NCI-H1417 treated with DMSO at 0.1 percent for 48 hours (cell line): ENCODE measurements at places on chromosomes 3 and 15.
A peak's percentile ranks its signal among the peaks of the same experiment; 100 is the strongest.

- DNase-seq = no peak
These were observed 106.1 kb upstream of the HES1 start for GRCh38 chr3:194029846-194030245.

DNA sequence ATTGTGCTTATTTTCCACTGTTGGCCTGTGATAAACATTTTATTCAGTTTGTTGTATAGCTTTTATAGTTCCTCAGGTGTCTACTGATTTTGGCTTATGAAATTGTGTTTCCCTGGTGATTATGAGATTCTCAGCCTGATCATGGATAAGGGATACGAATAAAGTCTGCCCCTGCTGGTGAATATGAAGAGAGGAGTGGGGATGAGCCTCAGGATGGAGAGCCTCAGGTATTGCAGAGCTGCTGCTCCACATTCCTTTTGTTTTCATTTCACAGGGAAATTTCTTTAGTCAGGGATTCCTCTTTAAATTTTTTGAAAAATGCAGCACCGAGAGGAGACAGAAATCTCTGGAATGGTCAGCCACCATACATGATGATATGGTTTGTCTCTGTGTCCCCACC is 14.7 kb upstream of the RAB6B start:
- no peak for DNase-seq

- no peak for DNase-seq
These were observed 4.8 kb downstream of the C3orf52 start for GRCh38 chr3:112090887-112091586.

DNA sequence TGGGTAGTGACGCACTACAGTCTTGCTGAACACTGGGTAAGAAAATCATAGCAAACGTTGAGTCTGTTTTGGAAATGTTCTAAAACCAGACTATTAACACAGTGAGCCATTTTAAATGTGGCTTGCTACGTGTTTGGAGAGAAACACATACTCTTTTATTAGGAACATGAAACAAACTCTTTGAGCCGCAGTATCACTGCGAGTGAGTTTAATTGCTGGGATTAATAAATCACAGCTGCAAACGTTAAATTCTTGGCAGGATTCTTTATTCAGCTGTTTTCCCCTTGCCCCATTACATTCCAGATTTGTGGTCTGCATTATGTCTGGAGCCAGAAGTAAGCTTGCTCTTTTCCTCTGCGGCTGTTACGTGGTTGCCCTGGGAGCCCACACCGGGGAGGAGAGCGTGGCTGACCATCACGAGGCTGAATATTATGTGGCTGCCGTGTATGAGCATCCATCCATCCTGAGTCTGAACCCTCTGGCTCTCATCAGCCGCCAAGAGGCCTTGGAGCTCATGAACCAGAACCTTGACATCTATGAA is 33.6 kb downstream of the BTD start:
- DNase-seq = no peak

DNA sequence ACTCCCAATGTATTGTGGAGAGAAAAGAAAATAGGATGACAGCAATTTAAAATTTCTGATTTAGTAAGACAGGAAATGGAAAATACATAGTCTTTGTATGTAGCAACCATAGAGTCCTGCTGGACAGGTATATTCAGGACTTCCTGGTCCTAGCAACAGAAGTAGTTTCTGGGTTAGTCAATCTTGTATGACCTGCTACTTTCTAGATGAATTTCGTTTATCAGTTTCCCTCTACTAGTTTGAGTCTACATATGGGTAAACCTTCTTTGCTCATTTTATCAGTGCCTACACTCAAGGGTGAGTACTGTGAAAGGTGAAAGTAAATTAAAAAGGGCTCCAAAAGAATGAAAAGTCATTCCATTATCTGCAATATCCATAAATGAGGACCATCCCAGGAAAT is 309.8 kb downstream of the UNC13C start:
- DNase-seq = no peak

DNA sequence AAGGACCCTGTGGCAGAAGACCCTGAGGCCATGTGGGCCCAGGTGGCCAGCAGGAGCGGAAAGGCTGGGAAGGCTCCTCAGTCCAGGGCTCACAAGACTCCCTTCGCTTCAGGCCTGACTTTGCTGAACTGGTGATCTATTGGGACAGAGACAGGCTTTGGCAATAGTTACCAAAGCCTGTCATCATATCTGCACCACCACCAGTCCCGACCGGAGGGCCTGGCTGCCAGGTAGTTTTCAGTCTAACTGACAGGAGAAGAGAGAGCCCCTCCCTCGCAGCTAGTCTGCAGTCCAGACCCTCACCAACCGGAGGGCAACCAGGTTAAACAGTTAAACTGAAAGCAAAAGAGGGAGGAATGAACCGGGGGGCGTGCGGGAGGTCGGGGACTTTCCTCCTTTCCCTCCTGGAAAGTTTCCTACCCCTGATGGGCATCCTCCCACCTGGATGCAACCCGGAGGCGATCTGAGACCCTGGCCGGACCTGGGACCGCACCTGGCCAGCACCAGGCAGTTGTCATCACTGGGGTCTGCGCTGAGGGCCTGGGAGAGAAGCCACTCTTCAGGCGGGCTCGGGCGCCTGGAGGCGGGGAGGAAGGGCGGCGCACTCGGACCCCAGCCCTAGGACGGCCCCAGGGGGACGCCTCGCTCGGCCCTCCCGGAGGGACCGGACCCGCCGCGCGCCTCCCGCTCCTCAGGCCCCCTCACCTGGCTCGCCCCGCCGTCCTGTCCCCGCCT is 435 bp downstream of the RAB27A start:
- no peak for DNase-seq

- DNase-seq = no peak
These were observed 107.8 kb upstream of the BOC start for GRCh38 chr3:113103588-113103987.

- DNase-seq = no peak
These were observed 243.4 kb upstream of the TBC1D5 start for GRCh38 chr3:17985658-17986347.

- DNase-seq = no peak
These were observed 586 bp downstream of the TM4SF1 start for GRCh38 chr3:149376718-149377407.

DNA sequence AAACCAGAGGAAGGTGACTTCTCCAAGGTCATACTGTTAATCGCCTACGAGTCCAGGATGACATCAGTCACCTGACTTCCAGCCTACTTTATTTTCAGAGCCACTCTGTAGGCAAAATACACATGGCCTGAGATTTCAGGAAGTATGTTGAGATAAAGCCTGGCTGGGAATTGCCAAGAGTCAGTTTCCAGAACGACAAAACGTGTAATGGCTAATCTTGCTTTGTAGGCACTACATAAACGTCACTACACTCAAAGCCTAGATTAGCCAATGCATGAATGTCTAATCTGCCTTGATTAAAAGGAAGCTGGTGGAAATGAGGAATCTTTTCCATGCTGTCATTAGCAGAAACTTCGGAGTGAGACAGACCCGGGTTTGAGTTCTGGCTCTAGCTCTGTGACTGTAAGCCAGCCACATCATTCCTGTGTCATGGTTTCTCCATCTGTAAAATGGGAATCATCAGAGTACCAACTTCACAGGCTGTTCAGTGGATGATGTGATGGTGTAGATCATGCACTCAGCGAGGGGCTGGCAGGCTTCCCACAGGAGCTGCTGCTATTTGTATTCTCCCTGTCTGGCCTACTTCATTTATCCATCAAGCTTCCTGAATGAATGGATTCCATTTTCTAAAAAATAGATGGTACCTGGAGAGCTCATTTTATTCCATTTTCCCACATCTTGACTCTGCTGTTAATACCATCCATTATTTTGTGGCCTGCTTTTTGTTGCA is 241.9 kb downstream of the XXYLT1 start:
- DNase-seq = no peak

GRCh38 chr3:117398141-117398899 is 688.7 kb downstream of the TUSC7 start:
- DNase-seq = peak; percentile 92

- no peak for DNase-seq
These were observed 124.6 kb downstream of the TGFBR2 start for GRCh38 chr3:30730967-30731366.

DNA sequence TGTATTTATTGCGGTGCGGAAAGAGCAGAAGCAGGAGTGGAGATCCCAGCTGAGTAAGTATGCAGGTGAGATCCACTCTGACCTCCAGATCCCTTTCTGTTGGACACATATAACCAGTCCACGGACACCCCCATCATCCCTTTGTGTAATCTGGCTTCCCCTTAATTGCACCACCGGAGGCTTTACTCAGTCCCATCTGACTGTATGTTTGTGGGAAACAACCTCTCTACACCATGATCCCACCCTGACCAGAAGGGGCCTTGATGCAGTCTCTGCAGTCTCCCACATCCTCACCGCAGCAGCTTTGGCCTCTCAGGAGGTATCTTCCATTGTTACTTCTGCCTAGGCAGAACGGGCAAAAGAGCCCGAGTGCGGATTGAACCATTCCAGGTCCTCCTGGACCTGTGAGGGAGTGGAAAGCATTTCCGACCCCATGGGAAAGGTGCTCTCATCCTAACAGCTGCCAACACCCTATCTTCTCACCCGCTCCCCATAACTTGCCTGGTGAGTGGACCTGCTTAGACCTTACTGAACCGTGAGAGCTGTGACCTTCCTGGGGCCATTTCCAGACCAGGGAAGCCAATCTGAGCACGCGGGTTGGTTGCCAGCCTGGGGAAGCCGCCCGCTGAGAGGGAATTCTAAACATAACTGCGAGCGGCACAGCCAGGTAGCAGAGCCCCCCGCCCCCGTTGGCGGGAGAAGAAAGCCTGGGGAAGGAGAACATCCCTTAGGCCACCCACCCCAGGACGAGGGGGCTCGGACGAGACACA is 1.1 kb downstream of the SLCO2A1 start:
- no peak for DNase-seq

GRCh38 chr15:94265009-94265408 is 33.6 kb downstream of the MCTP2 start:
- DNase-seq = no peak

DNA sequence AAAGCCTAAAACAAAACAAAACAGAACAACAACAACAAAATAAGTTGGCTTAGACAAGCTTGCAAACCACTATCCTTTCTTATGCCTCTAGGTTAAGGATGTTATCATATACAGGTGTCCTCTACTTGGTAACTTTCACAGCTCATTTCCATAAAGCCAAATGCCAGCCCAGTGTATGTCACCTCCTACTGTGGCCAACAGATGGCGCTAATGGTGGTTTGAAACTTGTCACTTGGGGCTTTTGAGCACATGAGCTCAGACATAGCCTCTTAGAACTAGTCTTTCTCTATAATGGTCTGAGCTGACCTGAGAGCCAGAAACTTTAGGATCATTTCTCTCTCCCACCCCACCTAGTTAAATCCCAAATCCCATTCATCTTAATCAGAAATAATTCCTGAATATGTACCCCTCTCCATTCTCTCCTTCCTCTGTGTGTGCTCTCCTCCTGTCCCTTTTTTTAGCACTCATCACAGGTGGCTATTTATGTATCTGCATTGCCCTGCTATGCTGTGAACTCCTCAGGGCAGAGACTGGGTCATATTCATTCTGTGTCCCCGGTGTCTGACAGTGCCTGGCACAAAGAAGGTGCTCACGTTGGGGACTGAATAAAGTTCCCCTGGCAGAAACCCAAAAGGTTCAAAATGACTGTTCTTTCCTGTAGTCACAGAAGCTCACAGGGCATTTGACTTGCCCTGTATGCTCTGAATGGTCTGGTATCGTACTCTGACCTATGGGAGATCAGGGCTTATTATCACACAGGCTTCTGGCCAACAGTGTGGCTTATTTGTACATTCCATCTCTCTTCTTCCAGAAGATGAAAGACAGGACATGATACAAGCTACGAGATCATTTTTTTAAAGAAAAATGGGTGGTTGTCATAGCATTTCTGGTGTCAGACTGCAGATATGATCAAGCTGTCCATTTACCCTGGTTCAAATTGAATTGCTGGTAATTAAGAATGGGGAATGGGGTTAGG is 319.3 kb upstream of the AZI2 start:
- no peak for DNase-seq

DNA sequence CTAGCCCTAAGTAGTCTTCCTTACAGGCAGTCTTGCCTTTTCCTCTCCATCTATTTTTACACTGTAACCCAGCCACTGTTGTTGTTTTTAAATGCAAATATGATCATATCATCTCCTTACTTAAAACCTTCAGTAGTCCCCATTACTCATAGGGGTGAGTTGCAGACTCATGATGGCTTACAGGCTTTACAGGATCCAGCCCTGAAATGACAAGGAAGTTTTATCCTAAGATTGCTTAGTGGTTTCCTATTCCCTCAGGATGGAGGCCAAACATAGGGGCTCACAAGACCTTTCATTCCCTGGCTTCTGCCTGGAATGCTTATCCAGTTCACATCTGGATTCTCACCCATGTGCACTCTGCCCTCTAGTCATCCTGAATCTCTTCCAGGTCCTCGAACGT is 27.7 kb upstream of the PCOLCE2 start:
- DNase-seq = no peak
